ENCODE measurements at places on chromosomes 7 and 10. TPM values are rescaled to one million over a fixed set of nuclear protein-coding genes. Genes with fewer than 3 reads are reported as not detected.

DNA sequence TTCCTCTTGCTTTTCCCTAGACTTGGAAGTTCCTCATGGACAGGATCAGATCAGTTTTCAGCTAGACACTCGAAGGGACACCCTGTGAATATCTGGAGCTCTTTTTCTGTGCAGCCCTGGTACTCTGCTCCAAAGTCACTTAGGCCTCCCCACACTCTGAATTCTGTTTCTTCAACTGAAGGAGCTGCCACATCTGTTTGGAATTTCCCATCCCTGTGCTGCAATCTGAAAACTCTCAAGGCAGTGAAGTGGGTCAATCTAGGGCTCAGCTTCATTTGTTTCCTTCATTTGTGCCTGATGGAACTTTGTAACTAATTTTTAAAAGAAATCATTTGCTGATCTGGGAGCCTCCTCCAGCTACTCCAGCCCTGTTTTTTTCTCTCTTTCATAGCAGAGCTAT is 9.6 kb downstream of the EPC1 start:
- DNase-seq: no peak

GRCh38 chr7:110010359-110010758 is 1080.6 kb upstream of the LRRN3 start:
- DNase-seq: no peak

- no peak for DNase-seq
These were observed 34.9 kb downstream of the TAX1BP1 start for GRCh38 chr7:27774717-27775328.

DNA sequence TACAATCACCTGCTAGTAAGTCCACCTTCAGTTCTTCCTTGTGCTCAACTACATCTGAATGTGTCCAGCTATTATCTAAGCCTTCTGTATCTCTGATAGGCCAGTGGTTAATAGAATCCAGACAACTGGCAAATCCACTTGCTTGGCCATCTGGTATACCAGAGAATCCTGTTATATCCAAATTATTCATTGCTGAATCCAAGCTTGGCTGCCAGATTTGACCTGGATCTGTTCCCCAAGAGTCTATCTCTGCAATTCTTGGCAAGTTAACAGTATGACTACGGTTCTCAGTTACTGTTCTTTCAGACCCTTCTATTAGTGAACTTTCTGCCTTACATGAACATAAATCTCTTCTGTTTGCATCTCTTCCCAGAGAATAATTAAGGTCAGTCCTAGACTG is 154.6 kb upstream of the TARP start:
- DNase-seq: no peak

DNA sequence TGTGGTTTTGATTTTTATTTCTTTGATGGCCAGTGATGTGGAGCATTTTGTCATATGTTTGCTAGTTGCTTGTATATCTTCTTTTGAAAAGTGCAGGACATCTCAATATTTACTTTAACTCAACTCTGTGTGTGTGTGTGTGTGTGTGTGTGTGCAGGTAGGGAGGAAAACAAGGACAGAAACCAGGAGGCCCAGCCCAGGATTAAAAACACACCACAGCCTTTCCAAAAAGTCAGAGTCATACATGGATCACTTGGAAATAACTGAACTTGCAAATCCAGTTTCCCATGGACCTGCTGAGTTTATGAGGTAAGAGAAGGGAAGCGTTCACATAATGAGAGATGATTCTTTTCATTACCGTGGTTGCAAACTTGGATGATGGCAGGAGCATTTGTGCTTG is 189.9 kb upstream of the LYZL1 start:
- no peak for DNase-seq

The STEAP4 gene
- polyA plus RNA-seq: 0.11 TPM

The NUPR2 gene
- 1.8 TPM for polyA plus RNA-seq
